Fibroblast of lung (primary cell): ENCODE measurements at places on chromosomes 1 and 21.

- peak; percentile 20 for DNase-seq
These were observed 51.5 kb upstream of the CYP2J2 start for GRCh38 chr1:59978026-59978425.

DNA sequence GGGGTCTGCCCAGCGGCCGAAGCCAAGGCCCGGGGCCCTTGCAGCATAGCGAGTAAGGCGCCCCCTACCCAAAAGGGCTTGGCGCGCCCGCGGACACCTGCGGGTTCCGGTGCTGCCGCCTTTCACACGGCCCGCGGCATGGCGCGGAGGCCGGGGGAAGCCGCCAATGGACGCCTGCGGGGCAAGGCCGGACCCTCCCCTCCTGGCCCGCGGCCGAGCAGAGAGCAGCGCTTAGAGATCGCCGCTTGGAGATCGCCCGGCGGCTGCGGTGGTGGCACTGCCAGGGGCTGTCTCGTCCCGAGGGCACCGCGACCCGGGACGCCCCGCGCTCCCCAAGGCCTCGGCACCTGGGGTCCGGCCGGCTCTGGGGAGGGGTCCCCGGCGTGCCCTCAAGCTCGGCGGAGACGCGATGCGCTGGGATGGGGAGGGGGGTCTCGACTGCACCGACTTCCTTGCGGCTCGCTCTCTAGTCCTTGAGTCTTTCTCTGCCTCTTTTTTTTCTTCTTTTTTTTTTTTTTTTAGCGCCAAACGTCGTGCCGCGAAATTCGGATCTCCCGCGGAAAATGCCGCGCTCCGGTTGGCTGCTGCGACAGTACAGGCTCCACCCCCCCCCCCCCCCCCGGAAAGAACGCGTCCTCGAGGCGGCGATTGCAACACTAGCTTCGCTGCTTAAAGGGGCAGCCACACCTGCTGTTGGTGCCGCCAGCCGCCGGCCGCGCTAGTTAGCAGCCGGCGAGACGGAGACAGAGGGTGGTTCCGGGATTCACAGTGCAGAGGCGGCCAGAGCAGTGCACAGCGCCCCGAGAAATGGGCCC is at the start of gene E2F2:
TSS of gene E2F2 (minus strand) at position 487 of the 815 bp plus-strand sequence. CDS start at position 47, 440 bp downstream.
- DNase-seq = peak; percentile 78

DNA sequence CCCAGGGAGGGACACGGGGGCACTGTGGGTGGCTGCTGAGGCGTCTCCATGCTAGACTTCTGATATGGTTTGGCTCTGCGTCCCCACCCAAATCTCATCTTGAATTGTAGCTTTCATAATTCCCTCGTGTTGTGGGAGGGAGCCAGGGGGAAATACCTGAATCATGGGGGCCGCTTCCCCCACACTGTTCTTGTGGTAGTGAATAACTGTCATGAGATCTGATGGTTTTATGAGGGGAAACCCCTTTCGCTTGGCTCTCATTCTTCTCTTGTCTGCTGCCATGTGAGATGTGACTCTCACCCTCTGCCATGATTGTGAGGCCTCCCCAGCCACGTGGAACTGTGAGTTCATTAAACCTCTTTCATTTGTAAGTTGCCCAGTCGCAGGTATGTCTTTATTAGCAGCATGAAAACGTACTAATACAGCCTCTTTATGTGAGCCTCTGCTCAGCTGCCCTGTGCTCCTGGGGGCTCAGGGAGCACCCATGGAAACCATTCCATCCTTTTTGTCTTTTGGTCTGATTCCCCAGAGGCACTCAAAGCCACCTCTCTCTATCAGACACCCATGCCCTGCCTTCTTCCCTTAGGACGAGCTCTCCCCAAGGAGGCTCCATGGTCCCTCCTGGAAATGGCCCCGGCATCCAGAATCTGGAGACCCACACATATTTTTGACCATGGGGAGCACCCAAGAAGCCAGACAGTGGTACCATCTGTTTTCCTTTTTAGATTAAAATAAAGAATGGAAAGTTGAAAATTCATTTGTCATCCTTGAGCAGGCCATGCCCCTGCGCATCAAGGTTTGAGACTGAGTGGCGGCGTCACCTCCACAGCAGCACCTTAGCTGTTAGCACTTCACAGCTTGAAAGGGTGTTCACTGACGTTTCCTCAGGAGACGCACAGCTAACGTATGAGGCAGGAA is 65.9 kb upstream of the FAM20B start:
- no peak for DNase-seq

DNA sequence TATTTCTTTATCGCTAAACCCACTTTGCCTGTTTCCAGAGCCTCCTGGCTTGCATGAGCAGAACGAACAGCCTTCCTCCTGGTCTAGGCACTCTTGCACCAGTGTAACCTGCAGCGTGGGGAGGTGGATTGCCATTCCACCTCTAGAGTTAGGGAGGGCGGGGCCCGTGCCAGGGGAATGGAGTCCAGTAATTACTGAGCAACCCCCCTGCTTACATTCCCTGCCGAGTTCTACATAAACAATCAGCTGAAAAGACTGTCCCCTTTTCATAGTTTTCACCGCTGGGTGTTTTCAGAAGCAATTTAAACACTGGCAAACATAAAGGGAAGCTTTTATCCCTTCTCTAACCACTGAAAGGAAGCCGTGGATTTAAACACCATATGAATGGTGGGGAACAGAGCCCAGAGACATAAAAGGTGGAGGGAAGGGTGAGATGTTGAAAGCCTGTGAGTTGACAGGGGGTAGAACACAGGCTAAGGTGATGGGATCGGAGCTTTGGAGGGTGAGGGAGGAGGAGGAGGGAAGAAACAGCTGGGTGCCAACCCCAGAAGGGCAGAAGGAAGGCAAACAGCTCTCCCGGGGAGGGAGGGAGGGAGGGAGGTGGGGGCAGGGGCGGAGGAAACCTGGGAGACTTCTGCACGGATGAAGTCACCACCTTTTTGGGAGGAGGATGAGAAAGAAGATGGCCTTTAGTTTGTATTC is 68.0 kb upstream of the WDR26 start:
- DNase-seq = peak; percentile 15

DNA sequence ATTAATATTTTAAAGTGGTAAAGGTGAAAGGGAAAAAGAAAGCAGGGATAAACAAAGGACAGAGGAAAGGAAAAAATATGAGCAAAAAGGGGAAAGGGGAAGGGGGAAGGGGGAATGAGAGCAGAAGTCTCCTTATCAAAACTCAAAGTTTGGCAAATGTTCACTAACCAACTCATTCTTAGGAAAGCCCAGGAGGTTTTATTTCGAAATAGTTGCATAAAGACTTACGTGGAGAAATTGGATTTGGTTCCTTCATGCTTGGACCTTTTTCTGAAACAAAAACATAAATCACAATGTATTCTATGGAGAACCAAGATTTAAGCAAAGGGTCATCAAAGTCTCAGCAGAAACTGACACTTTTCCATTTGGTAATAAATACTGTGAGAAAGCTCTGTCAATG is 188.1 kb downstream of the TGFBR3 start:
- peak; percentile 58 for DNase-seq

DNA sequence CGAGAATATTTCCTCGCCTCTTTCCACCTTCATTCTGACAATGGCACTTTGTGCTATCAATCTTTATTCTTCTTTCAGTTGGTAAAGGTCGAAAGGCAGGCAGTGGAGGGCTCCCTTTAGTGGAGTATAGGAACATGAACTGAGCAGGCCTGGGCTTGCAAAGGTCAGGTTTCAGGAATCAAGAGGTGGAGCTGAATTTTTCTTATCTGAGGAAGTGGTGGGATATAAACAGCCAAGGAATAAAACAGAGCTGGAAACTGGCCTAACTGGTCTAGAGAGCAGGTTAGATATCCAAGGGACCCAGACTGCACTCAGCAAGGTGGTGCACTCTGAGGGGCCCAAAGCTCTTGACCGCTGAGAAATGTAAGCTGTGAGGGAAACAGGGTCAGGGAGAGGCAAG is 99.1 kb downstream of the PLA2G4A start:
- no peak for DNase-seq
